NCI-H526 treated with DMSO at 0.1 percent for 48 hours (cell line): ENCODE measurements at places on chromosomes 12 and 14.

DNA sequence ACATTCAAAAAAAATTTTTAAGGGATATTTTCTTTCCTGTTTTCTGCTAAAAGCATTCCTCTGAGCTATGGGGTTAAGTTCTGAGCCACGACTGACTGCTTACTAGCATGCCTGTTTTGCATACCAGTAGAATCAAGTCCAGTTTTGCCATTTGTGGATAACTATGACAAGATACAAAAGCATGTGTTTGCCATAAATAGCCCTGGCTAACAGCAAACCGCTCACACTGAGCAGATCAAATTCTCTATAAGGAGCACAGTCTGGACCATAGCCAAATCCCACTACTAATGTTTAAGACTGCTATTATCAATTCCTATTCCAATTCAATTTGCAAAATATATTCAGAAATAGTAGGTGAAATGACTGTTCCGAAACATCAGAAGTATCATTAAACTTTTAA lies 3.2 kb downstream of the CFL2 start:
- DNase-seq = peak; percentile 91

DNA sequence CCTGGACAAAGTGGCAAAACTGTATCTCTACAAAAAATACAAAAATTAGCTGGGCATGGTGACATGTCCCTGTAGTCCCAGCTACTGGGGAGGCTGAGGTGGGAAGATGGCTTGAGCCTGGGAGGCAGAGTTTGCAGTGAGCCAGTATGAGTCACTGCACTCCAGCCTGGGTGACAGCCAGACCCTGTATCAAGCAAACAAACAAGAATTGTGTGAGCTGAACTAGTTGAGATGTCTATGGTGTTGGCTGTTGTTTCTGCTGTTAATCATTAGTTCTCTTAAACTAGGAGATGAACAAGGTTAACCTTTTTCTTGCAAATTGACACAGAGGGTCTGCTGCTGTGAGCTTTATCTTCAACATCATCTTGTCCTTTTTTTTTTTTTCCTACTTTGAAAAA lies 23.6 kb downstream of the RASSF3 start:
- DNase-seq = no peak

- no peak for DNase-seq
Measured at GRCh38 chr14:100677554-100678468, 48.9 kb upstream of the DLK1 start.

DNA sequence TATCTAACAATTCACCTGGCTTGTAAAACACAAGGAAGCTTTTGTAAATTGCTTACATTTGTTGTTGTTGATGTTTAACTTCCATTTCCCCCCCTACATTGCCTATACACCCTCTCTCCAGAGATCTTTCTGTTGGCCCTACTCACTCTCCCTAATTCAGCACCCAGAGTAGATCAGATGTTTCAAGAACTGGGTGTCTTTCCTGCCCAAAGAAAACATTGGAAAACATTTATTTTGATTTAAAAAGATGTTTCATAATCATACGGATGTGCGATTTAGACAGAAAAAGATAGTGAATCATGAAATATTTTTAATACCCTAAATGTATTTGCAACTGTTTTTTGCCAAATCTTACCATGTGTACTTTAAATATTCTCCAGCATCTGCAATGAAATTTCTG lies 446.4 kb upstream of the RGS6 start:
- DNase-seq = no peak
